ENCODE measurements at places on chromosomes 7 and 10.

DNA sequence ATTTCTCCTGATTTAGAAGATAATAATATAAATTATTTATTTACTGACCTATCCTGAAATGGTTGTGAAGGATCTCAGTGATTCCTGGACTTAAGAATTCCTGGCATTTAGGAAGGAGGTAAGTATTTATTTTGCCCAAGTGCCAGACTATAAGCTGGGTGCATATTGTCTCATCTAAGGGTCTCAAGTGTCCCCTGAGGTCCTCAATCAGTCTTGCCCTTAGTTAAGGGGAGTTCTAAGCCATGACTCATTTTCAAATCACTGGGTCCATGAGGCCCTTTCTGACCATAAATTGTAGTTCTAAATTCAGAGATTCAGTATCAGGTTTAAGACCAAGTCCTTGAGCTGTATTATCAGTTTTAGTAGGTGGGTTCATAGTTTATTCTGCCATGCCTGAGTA, 251.6 kb upstream of the MEOX2 start:
- DNase-seq: no peak

- DNase-seq: no peak
These were observed 53.2 kb upstream of the MTPN start for GRCh38 chr7:136030330-136030729.

DNA sequence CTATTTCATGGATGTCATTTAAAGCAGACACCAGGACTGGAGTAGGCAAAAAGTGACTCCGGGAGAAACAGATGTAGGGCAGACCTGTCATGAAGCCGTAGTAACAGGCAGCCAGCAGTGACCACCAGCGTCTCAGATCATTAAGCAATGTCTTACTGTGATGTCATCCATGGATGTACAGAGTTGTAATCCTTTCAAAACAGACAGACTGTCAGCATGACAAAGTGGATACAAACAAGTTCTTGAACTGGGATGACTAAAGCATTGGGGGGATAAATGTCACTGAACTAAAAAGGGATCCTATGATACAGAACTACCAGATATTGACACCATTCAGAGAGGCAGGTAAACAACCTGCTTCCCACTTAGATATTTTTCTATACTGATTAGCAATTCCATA, 675.5 kb downstream of the PARD3 start:
- DNase-seq: no peak

- DNase-seq: no peak
These were observed 62.1 kb downstream of the PTEN start for GRCh38 chr10:87925570-87925969.

DNA sequence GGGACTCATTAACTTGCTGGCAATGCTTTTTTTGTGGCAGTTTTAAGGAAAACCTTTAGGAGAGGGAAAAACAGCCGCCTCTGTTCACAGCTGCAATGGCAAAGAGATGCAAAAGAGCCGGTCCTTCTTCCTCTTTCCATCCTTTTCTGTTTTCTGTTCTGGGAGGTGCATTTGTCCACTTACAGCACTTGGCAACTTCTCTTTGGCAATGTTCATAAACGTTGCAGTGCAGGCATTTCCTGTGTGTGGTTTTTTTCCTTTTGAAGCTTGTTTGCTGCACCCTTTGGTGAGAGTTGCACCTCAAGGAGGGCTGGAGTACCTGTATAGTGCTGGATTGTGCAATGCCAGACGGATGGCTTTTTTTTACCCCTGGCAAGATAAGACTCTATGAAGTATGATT, 53.9 kb upstream of the HABP2 start:
- no peak for DNase-seq

DNA sequence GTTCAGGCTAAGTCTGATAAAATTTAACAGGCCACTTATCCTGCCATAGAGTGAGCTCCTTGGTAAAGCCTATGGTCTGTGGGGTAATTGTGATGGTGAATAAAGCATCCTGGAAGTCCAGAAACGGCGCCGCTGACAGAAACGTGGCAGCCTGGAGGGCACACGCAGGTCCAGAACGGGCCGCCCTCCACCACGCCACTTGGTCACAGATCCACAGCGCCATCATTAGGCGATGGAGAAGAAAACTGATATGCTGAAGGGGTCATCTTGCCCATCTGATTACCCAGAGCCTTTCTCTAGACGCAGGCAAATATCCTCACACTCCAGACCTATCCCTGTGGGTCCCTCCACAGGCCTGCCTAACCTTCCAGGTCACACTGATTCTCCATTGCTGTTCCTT, 37.8 kb downstream of the PODXL start:
- peak; percentile 60 for DNase-seq

All from lower leg skin (tissue), 4 donors.